ENCODE measurements at places on chromosomes 3 and 15.

DNA sequence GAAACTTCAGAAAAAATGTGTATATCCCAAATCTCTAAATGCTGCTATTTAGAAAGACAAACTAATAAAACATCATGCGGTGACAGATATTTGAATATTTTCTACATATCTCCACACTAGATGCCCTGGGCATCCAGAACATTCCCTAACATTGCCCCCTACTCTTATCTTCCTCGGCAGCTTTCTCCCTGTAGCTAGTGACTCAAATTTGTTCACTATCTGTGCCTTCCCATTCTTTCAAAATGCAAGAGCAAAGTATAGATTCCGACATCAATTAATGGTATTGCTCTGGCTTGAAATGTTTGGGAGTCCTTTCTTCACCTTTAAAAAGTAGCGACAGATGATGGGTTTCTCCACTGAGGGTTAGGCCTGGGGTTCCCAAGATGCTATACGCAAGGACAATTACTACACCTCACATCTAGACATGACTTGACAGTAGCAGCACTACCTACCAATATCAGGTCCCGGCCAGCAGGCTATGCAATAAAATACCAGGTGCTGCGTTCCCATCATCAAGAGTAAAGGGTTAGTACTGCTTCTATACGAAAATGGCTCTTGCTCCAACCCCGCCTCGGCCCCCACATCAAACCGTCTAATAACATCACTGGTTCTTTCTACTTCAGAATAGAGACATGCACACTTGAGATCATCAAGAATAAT lies 631 bp downstream of the UBR1 start:
- no peak for DNase-seq

DNA sequence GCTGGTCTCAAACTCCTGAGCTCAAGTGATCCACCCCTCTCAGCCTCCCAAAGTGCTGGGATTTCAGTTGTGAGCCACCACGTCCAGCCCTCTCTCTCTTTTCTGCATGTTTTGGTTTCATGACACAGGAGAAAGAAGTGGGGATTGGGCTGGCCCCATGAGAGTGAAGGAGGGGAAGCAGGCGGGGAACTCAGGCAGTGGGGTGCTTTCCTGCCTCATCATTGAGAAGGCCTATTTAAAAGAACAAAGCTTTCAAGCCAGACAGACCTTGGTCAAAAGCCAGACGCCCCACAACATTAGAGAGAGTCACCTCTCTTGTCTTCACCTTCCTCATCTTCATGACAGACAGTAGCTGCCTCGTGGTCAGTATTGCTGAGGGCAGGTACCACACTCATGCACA lies 15.9 kb downstream of the PSTPIP1 start:
- no peak for DNase-seq

- no peak for DNase-seq
Measured at GRCh38 chr15:64749167-64749566, 26.2 kb downstream of the RBPMS2 start.

DNA sequence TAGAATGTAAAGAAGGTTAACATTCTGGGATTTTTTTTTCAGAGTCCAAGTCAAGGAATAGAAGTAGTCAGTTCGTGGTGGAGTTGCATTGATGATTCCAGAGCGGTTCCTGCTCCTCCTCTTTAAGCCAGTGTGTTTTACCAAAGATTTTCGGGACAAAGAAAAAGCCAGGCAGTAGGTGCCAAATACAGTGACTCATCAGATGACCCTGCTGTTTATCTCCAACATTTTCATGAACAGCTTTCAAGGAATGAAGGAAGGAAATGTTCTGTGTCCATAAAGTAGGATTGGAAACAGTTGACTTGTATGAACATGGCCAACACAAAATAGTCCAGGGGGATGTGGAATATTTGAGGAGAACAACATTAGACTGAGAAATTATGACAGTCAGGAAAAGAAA lies 142.4 kb upstream of the TMC3 start:
- no peak for DNase-seq

DNA sequence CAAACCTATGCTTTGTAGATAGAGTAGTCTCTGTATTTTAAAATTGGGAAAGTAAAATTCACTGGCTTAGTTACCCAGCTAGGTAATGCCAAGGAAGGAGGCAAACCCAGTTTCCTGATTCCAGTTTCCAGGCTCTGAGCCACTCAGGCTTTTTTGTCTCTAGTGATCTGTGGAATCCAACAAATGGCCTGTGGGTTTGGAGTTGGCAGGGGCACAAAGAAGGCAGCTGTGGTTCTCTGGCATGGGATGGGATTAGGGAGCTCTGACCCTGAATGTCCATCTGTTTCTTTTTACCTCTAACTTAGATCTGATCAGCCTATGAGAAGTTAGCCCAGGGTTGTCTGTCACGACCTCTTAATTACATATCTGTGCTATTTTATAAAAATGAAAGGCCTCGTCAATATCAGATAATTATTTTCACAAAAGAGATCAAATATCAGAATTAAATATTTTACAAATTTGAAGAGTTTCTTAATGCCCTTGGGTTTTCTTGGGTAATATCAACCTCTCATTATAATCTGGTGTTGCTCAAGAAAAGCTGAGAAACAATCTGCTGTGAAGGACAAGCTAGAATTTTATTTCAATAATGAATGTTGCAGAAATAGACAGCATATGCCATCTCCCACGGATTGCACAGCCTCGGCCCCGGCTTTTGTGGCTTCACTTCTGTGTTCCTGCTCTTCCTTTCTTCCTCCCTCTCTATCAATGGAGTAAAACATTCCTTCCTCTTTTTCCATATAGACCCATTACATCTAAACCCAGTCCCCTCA lies 63.7 kb upstream of the DAZL start:
- DNase-seq = no peak

DNA sequence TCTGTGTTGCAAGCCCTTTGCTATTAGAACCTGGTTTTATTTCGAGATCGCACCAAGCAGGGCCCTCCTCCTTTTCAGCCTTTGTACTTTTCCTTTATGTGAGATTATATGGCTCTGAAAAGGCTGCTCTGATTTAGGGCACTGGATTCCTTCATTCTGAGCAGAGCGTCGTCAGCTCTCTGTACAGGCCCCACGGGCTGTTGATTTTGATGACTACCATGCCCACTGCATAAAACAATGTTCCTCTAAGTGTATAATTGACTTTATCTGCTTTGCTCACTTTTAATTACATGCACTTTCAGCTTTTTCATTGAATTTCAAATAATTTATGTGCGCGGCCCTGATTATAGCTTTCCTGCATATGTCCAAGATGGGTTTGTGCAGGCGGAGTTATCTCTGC lies 4.4 kb upstream of the PSMD6 start:
- no peak for DNase-seq

DNA sequence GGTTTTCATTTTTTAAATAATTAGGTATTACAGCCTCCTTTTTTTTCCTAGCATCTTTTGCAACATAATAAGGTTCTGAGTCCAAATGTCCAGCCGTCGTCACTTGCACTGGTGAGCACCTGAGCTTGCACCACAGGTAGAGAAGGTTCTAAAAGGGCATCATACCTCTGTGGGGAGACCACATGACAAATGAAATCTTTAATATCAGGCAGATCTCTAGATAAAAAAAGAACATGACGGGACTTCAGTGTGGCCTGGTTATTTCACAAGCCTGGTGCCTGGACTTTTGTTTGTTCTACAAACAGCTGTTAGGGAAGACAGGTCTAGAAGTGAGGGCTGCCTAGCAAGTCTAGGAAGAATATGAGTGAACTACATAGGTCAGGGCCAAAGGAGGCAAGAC lies 3.6 kb downstream of the ZBED2 start:
- no peak for DNase-seq

DNA sequence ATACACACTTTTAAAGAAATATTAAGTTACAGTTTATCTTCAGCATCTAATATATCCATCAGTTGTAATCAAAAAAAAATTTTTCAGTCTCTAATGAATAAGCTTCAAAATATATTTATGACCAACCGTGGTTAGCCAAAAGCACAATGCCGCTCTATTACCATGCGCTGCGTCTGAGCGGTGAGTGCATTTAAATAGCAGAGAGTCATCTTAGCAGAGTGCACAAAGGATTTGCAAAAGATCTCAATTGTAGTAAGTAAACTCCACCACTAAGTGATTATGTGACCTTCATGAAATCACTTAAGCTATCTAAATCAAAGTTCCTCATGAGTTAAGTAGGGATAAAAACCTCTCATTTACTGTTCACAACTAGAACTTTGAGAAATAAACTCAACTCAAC lies 4.9 kb downstream of the TP63 start:
- DNase-seq = no peak

- DNase-seq = no peak
Measured at GRCh38 chr3:53989451-53989850, 97.8 kb upstream of the SELENOK start.

- no peak for DNase-seq
Measured at GRCh38 chr3:196236223-196236622, 19.9 kb downstream of the SLC51A start.

DNA sequence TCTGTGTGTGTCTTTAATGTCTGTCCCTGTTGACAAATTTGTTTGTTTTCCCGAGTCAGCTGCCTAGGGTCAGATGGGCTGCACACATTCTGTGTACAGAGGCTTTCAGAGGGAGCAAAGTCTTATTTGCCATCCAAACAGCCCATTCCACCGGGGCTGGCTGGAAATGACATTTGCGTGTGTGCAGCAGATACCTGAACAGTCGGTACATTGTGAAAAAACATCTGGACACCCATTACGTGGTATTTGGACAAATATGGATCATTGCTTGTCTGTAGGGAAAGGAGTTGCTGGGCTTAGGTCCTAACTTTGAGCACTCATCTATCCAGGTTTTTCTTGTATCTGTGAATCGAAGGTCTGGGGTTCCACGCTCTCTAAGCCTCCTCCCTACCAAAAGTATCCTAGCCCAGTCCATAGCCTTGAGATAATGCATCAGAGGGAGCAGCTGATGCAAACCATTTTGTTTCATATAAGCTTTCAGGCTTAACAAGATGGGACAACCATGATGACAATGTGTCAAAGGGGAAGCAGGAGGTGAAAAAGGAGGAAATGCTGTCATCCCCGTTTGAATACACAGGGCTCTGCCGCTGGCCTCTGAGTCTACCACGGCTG lies 22.2 kb upstream of the CMTM8 start:
- DNase-seq = no peak

DNA sequence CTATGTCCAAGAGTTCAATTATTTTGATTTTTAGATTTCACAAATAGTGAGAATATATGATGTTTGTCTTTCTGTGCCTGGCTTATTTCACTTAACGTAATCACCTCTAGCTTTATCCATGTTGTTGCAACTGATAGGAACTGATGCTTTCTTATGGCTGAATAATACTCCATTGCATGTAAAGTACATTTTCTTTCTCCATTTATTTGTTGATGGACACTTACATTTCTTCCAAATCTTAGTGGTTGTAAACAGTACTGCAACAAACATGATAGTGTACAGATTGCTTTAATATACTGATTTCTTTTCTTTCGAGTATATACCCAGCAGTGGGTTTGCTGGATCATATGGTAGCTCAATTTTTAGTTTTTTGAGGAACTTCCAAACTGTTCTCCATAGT lies 600.6 kb upstream of the SEMA6D start:
- no peak for DNase-seq

GRCh38 chr3:169289273-169289672 lies 374.2 kb downstream of the MECOM start:
- no peak for DNase-seq

GRCh38 chr3:140162551-140162950 lies 227.6 kb downstream of the CLSTN2 start:
- DNase-seq = no peak

GRCh38 chr3:66342717-66343356 lies 122.0 kb downstream of the SLC25A26 start:
- no peak for DNase-seq

DNA sequence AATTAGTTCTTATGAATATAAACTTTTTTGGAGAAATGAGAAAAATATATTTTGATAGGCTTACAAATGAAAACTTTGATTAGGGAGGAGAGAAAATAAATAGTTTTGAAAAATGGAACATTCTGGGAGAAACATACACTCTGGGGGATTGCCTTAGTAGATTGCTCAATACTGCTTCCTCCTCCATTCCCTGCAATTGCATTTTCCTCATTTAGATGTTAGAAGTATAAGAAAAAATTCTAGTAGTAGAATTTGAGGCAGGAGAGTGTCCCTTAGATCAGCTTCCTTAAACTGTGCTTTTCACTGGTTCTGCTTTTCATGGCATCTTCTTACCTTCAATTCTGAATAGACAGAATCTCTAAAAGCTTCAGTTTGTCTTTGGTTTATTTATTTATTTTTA lies 46.2 kb upstream of the CTDSPL2 start:
- DNase-seq = no peak

DNA sequence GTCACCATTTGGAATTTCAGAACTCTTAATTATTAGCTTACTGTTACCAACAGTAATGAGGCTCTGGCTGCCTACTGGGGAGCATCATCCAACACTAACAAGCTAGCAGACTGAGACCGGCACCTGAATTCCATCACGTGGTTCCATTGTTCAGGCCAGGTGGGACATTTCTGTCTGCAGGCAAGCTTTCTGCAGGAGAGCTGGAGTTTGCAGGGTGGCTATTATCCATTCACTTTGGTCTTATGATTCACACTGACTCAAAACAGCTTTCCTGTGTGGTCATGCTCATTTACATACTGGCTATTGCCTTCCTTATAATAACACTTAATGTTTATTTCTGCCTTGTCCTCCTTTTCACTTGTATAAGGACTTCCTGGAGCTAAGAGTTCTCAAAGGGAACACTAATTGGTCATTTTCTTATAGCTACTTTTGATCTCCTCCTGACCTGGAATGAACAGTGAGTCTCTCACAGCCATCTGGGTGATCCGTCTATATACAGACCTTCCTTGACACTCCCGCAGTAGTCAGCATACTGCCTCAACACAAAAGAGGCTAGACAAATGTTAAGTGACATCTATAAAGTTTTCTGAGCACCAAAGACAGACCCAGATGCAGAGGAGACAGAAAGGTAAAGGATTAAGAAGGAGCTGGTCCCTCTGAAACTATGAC lies 695.4 kb downstream of the FHIT start:
- no peak for DNase-seq

DNA sequence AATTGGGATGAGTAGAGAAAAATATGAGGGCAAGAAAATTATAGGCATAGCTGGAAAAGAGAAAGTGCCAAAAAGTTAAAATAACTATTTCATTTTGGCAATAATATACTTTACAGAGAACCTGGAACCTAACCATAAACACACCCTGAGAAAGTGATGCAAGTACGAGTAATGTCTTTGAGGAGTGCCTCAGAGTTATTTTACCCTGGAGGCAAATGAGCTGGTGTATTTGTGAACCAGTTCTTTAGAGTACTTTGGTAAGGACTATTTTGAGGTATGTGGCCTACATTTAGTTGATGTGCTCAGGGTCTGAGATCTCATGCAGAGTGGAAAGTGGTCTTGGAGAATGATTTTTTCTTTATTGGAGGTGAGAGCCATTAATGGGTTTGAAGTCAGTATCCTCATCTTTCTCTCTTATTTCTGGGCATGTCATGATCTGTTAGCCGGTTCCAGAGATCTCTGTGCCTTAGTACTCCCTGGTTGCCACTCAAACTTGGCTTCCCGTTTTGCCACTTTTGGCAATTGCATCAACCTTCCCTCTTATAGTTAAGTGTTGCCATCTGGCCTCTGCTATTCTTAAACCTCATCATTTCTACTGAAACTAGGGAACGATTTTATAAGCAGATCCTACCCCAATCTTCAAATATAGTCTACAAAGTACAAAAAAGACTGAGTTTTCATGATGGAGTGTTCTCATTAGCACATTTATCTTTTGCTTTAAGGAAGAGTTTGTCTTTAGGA lies 145.7 kb downstream of the EPHA6 start:
- no peak for DNase-seq

- DNase-seq = no peak
Measured at GRCh38 chr3:18284716-18285115, 140.4 kb downstream of the SATB1 start.

- DNase-seq = no peak
Measured at GRCh38 chr3:65029130-65029529, 341.3 kb upstream of the ADAMTS9 start.
